ENCODE measurements at places on chromosomes 6 and 20.

DNA sequence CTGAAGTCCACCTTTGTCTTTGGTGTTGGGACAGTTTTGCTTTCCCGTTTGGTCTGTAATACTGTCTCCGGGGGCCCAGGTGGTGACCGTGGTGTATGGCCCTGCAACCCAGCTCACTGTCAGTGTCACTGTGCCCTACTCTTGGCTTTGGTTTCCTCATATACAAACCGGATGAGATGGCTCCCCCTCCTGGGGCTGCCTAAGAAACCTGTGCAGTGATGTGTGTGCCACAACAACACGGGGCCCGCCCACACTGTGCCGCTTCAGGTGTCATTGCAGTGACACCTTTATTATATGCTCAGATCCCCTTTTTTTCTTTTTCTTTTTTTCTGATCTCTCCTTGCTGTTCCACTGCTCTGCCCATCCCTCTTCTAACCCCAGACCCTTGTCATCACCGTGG is 73.9 kb downstream of the RAMACL start:
- DNase-seq, result no peak

DNA sequence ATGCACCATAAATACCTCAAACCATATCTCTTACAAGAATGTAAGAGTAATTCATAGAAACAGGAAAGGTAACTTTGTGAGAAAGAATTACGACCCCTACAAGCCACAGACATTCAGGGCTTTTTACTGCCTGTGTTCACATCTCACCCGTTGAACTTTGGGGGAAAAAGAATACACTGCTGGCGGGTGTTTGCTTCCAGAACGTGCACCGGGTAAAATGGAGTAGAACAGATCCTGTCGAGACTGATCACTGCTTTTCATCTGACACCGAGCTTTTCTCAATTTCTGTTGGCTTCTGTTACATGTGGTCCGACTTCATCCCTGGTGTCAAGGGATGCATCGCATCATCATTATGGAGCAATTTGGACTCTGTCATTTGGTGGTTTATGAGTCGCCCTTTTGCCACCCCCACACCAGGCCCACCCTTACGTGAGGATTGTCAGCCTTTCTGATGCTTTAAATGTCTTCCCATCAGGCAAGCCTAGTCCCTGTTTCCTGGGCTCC is 219.2 kb upstream of the ZFP64 start:
- no peak for DNase-seq

DNA sequence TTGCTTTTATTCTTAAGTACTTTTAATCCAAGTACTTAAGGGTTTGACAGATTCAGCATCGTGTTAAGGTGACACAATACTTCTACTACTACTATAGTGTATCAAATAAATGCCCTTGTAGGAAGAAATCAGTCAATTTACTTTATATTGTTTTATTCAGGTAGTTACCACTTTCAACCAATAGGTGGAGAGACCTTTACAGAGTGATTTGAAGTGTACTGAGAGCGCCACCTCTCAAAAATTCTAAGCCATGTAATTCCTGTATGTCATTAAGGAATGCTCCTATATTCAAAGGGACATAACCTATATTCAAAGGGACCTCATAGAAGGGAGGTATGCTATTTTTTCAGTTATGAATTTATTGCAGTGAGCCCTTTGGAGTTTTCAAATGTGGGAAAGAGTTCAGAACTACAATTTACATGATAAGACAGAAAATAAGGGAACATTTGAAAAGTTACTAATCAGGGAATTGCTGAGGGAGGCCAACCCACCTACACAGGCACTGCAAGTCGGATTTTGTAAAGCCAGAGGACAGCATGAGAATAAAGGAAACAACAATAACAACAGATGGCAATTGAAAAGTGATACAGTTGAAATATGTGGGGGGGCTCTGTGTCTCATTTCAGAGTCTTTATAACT is 955.6 kb downstream of the TBC1D32 start:
- no peak for DNase-seq

- DNase-seq, result peak; percentile 87
These were observed 807 bp downstream of the LKAAEAR1 start for GRCh38 chr20:64083378-64083803.

DNA sequence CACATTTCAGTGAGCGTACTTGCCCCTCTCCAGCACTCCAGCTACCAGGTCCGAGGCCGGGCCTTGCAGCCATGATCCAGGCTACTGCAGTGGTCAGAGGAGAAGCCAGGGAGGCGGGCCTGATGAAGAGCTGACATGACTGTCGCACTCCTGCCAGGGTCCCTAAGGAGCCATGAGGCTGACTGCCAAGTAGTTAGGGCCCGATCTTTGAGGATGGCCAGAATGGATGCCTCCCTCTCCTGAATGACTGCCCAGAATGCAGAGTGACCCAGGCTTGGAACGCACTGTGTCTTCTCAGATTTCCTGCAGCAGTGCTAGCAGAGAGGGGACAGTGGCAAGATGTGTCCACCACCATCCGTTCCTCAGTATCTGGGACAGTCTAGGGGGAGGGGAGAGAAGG is 24.7 kb upstream of the LRFN2 start:
- DNase-seq, result no peak

- DNase-seq, result no peak
These were observed 95.9 kb downstream of the FYN start for GRCh38 chr6:111777357-111777756.

- DNase-seq, result no peak
These were observed 78.2 kb downstream of the ASXL1 start for GRCh38 chr20:32436142-32436861.

DNA sequence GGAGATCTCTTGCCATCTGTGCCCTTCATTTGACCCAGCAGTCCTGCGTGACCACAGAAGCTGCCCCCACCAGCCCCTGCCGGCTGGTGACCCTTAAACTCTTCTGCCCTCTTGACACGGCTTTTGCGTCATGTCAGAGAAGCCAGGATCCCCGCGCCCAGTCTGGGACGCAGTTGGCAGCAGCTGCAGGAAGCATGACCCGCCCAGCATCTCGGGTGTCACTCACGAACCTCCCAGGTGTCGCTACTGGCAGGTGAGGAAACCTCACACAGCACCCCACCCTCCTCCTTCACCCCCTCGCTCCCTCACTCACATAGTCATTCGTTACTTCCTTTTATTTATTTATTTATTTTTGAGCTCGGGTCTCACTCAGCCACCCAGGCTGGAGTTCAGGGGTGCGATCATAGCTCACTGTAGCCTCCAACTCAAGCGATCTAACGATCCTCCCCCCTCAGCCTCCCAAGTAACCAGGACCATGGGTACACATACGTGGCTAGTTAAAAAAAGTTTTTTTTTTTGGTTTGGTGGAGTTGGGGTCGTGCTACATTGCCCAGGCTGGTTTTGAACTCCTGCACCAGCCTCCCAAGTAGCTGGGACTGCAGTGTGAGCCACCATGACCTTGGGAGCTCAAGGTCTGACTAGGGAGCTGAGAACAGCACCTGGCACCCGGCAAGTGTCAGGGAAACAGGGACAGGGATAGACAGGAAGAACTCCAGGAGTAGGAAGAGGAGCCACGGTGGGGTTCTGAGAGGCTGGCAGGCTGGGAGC is 14.1 kb upstream of the SPDEF start:
- DNase-seq, result no peak

- DNase-seq, result no peak
These were observed 313.1 kb downstream of the TRDN start for GRCh38 chr6:123323452-123324329.

- DNase-seq, result no peak
These were observed 5.9 kb upstream of the VSTM2L start for GRCh38 chr20:37896932-37897548.

DNA sequence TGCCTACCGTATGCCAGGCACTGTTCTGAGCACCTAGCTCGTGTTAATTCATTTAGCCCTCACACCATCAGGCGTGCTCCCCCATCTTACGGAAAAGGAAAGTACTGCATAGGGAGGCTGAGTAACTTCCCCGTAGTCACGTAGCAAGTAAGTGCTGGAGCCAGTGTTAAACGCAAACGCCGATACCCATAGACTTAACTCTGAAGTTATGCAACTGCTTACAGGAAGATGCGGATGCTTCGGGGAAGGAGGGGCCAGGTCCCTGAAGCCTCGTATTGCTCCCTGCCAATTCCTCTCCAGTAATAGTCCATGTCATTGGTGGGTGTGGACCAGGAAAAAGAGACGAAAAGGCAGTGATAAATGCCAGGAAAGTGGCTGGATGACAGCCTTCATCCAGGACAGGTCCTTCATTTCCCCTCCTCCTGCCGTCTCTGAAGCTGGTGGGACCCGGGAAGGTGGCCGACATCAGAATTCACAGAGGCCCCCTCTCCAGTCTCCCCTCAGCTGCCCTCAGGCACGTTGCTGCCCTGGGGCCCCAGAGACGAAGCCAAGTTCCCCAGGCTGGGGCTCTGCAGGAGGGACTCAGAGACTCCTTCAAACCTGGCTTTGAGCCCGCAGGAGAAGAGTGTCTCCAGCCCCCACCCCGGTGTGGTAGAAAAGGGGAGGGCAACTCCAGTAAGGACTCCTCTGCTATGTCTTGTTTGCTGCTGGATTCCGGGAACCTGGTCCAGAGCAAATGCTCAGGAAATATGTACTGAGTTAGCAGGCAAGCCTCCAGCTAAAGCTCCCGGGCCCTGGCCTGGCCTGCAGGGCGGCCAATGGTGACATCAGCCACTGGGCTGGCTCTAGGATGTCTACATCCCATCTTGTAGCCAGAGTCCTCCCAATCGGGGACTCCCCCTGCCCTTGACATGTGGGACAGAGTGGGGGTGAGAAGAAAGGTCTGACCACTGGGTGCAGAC is 37.8 kb downstream of the RAB44 start:
- DNase-seq, result no peak

GRCh38 chr6:134510142-134510541 is 192.2 kb upstream of the SGK1 start:
- no peak for DNase-seq

GRCh38 chr6:143298071-143298470 is 152.4 kb downstream of the ADAT2 start:
- DNase-seq, result no peak

GRCh38 chr6:108966251-108966650 is 118.0 kb downstream of the ARMC2 start:
- no peak for DNase-seq

- no peak for DNase-seq
These were observed 18.5 kb upstream of the PACSIN1 start for GRCh38 chr6:34447386-34447785.

- DNase-seq, result no peak
These were observed 885 bp upstream of the GZF1 start for GRCh38 chr20:23361119-23361475.

- peak; percentile 64 for DNase-seq
These were observed 154.2 kb upstream of the QKI start for GRCh38 chr6:163260111-163260895.

DNA sequence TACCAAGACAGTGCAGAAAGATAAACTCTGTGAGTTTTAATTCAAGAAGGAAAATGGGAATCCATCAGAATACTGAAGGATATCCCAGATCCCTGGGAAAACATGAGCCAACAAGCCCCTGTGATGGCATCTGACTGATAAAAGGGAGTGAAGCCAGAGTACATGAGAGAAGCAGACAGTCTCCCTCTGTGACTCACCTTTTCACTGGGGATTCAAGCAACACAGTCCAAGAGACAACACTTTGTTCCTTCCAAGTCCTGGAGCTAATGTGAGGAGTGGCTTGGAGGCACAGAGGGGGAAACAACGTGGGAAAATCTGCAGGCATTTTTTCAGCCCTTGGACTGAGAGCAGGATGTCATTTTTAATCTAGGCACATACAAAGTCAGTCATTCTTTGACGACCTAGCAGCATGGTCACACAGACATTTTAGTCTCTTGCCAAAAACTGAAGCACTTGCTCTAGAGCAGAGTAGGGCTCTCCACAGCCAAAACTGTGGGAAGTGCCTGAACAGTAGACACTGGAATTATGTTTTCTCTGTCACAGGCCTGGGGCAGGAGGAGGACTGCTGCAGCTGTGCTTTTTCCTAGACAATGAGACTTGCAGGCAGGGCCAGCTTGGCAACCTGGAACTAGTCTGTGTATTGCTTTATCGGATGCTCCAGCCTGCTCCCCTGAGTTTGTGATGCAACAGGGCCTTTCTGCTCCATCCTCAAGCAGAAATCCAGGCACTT is 465.0 kb upstream of the GJE1 start:
- DNase-seq, result no peak

- no peak for DNase-seq
These were observed 144.3 kb upstream of the SPACA1 start for GRCh38 chr6:87903323-87903722.

DNA sequence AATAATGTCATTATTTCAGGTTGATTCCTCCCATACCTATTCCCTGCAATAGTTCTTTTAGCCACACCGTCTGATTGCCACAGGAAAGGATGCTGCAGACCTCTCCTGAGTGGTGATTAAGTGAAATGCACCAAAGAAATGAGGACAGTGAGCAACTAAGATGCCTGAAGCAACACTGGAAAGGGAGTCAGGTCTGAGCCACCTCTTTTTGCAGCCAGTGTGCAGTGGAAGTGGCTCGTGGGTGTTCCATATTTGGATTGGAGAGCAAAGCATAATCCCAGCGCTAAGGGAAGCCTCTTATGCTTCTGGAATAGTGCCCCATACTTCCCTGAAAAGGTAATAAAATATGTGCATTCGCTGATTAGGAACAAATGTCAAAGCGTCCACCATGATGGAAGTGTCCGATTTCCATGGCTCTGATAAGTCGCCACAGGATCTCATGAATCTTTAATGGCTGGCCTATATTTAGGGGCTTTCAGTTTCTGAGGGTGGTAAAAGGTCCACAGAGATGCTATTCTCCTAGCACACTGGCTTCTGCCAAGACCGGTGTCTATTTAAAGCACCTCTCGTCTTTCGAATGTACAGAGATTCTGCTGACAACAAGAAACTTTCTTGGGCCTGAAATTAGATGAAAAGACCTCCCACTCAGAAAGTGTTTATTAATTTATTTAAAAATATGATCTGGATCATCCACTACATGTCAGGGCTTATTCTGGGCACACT is 253.9 kb downstream of the SLC24A3 start:
- no peak for DNase-seq

DNA sequence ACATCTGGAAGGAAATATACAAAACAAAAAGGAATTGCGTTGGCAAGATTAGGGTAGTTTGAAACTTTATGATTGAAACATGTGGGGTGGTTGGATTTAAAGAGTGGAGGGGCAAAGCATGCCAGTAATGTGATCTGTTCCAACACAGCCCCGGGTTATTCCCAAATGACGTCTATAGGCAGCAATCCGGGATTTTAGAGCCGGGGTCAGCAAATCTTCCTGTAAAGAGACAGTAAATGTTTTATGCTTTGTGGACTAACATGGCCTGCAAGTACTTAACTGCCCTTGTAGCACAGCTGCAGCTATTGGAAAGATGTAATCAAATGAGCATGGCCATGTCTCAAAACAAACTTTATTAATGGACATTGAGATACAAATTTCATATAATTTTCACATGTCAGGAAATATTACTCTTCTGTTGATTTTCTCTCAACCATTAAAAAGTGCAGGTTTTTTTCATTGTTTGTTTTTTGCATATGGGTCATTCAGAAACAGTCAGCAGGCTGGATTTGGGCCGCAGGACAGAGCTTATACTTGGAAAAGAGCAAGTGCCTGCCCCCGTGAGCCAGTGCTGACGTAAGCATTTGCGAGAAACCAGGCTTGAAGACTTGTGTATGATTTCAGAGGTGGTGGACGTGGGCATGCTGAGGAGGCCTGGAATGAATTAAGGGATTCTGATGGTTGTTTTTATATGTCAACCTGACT is 136.5 kb downstream of the DOK5 start:
- no peak for DNase-seq

GRCh38 chr20:13121840-13122515 is 99.1 kb upstream of the ISM1 start:
- DNase-seq, result no peak

- DNase-seq, result peak; percentile 85
These were observed 19.9 kb downstream of the COL9A1 start for GRCh38 chr6:70282919-70283461.

Data from H1 (cell line).